ENCODE measurements at places on chromosomes 3 and 15.

- no peak for DNase-seq
Measured at GRCh38 chr3:139423232-139423631, 33.8 kb upstream of the COPB2 start.

DNA sequence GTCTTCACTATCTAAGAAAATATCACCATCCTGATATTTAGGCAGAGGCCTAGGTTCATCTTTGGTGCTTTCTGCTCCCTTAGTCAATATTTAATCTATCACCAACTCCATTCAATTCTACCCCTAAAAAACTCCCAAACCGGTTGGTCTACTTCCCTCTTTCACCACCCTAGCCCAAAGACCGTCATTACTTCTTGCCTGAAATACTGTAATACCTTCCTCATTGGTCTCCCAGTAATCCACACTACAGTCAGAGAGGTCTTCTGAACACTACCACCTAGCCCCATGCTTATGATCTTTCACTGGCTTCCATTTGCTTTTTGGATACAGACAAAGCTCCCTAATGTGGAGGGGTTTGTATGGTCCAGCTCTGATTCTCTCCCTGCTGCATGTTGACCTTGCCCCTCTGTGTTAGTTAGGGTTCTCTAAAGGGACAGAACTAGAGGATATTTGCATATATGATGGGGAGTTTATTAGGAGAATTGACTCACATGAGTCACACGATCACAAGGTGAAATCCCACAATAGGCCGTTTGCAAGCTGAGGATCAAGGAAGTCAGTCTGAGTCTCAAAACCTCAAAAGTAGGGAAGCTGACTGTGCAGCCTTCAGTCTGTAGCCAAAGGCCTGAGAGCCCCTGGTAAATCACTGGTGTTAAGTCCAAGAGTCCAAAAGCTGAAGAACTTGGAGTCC, 36.4 kb upstream of the ATP2C1 start:
- no peak for DNase-seq

GRCh38 chr3:149494759-149495580, 20.5 kb downstream of the TM4SF4 start:
- DNase-seq = no peak

- DNase-seq = no peak
Measured at GRCh38 chr3:50369012-50369670, 9.8 kb upstream of the TMEM115 start.

DNA sequence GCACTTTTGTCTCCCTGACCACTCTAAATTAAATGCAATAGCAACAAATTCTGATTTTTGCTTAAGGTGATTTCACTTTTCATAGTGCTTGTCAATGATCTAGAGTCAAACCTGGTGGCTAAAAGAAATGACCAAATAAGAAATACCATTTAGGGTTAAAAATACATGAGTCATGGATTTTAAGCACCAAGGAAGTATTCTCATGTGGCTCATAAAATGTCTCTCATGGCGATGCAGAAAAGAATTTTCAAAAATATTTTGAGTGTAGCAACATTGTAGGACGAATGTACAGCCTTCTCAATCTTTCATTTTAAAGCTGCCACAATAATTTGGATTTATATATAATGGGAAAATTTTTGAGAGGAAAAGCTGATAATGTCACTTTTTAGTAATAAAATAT, 193.6 kb downstream of the EPHA3 start:
- no peak for DNase-seq

GRCh38 chr15:62643572-62643971, 399.0 kb upstream of the TPM1 start:
- DNase-seq = no peak

GRCh38 chr15:73800662-73801345, 47.7 kb upstream of the INSYN1 start:
- DNase-seq = peak; percentile 73

- no peak for DNase-seq
Measured at GRCh38 chr3:10706156-10706739, 109.8 kb upstream of the SLC6A11 start.

- DNase-seq = no peak
Measured at GRCh38 chr3:54003136-54003535, 111.5 kb upstream of the SELENOK start.

DNA sequence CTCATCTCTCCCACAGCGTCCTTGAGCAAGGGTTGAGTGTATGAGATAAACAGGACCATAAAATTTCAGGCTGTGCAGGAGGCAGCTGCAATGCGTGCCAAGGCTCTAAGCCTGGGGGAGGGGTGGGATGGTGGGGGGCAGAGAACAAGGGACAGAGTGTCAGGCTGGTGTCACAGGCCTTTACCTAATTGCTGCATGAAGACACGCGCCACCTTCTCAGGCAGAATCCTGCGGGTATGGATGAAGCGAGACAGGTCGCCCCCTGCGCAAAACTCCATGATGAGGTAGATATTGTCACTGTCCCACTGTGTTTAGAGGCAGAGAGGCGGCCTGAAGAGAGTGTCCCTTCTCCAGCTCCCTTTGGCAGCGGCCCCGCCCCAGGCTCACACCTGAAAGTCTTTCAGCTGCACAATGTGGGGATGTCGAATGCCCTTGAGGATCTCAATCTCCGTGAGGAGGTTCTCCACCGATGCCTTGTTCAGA, 1.0 kb downstream of the ULK3 start:
- no peak for DNase-seq

- DNase-seq = no peak
Measured at GRCh38 chr15:45641374-45641781, 6.5 kb downstream of the SQOR start.

- DNase-seq = no peak
Measured at GRCh38 chr3:59189526-59189925, 139.7 kb upstream of the CFAP20DC start.

DNA sequence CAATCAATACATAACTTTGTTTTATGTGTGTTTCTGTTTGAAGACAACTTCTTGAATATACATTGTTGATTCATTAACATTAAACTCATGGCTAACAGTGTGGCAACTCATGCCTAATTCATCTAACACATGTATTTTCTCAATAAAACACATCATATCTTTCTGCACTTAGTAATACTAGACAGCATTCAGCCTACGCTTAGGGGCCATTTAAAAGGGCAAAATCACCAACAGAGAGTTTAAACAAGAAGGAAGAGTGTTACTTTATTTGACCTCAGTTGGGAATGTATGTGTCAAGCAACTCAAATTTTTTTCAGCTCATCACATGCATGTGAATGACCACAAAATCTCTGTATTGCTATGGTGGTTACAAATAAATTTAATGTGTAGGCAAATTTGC, 128.8 kb upstream of the AADACL2 start:
- DNase-seq = no peak

- no peak for DNase-seq
Measured at GRCh38 chr15:70284438-70285214, 186.9 kb upstream of the TLE3 start.

- no peak for DNase-seq
Measured at GRCh38 chr15:25793354-25794050, 69.6 kb downstream of the ATP10A start.

- no peak for DNase-seq
Measured at GRCh38 chr15:90306560-90306959, 41.1 kb downstream of the NGRN start.

DNA sequence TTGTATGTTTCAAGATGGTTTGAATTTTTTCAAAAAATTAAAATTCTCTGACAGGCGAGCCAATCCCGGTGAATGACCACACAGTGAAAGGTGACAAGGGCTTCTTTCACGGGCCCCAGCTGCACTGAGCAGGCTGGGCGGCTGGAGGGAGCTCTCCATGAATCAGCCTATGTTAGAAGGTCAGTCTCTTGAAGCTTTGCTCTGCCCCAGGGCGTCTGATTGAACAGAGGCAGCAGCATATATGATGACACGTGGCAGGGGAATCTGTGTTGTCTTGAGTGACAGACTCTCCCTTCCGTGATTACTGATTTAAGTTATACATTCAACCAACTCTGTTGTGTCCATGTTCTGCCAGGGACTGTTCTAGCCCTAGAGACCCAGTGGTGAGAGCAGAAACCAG, 51.5 kb downstream of the ISG20 start:
- no peak for DNase-seq

DNA sequence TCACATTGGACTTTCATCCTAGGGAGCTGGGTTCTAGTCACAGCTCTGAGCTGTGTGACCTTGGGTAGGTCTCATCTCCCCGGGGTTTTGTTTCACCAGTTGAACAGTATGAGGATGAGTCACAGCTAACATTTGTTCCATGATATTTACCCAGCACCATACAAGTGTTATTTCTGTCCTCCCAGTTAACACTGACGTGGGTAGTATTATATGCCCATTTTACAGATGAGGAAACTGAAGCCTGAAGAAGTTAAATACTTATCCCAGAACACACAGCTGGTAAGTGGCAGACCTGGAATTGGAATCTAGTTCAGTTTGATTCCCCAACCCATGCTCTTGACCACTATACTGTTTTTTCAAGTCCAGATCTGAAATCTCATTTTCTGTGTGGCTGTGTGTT, 908 bp upstream of the RARB start:
- DNase-seq = no peak

GRCh38 chr15:83516935-83517334, 69.8 kb downstream of the SH3GL3 start:
- DNase-seq = no peak

DNA sequence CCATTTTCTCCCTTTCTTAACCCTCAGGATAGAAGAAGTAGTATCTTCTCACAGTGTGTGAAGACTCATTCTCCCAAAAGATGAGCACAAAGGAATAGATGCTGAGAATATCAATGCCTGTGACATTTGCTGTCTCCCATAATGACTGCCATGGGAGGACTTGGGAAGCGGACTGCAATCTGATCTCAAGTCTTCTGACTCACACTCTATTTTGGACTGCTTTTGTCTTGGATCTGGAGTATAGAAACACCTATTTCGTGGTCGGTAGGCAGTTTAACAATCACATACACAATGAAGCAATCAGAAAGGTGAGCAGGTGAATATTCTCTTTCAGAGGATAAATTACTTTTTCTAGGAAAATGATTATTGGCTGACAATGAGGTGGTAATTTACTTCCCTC, 852.0 kb downstream of the FHIT start:
- no peak for DNase-seq

- DNase-seq = no peak
Measured at GRCh38 chr3:15703346-15703745, 94.4 kb downstream of the ANKRD28 start.

DNA sequence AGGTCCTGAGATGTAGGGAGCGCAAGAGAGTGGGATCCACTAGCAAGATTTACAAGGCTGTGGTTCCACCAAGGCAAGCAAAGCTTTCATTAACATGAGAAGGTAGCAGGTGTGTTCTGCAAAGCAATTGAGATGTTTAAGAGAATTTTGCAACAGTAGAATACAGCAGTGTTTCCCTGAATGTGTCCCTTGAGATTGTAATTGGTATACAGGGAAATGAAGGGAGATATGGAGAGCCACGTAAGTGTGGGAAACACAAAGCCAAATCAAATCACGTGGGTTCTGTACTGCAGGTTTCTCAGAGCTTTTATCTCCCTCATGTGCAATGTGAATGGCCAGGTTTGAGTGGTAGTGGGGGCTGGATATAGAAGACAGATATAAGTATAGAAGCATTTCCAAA, 67.3 kb downstream of the ATG7 start:
- DNase-seq = no peak

DNA sequence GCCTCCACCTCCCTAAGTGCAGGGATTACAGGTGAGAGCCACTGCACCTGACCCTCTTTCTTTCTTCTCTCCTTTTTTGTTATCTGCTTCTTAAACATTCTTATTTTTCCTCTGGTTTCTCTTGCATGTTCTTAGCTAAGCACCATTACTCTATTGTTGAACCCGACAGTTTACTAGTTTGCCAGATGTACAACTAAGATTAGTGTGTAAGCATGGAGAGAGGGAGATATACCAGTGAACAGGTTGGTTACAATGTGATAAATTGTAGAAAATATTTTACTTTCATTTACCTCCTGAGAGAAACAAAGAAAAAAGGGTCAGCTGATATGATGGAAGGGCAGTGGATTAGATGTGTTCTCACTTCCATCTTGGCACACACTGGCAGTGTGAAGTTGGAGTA, 4.9 kb downstream of the HAUS2 start:
- DNase-seq = no peak

DNA sequence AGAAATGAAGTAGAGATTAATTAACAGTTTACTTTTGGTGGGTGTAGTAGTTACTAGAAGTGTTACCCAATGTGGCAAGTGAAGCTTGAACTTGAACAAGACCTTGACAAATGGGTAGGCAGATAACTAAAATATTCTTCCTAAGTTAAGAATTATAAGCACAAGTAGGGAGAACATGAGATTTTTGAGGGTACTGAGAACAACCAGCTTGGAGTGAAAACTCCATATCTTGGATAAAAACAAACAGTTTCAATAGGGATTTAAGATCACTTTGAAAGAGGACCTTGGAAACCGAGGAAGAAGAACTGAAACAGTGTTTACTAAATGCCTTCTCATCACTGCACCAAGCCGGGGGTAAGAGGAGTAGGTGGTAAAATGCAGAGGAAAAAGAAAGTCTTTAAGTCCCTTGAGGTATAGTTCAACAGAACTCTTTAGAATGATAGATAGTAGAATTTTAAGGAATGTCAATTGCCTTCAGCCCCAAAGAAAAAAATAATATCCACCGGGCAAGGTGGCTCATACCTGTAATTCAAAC, 496.7 kb downstream of the NAALADL2 start:
- DNase-seq = no peak

GRCh38 chr3:65665915-65666314, 372.8 kb downstream of the MAGI1 start:
- no peak for DNase-seq

DNA sequence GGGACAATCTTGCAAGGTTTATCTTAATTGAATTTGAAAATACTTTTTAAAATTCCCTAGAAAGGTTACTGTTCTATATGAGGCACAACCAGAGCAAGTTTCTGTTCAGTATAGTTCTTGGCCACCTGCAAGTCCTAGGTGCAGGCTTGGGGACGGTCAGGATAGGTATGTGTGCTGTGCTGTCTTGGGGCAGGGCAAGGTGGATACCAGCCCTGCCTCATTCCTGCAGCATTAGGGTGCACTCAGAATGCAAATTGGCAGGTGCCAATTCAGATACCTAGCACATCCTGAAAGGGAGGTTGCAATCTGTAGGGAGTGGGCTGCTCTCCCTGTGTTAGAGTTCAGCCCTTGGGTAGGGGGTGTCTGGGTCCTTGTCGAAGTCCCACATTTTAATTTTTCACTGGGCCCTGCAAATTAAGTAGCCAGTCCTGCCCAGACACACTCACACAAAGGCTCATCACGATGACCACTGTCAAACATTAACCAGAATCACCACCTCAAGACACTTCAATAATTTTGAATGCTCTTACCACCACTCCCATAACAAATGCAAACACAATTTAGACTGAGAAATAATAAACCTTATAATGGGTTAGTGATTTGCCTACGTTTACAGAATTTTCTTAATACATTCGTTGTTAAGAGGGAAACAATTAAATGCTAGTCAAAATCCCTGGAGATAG, 838.0 kb upstream of the NR2F2 start:
- DNase-seq = no peak

- no peak for DNase-seq
Measured at GRCh38 chr15:96495386-96495785, 164.9 kb downstream of the NR2F2 start.

DNA sequence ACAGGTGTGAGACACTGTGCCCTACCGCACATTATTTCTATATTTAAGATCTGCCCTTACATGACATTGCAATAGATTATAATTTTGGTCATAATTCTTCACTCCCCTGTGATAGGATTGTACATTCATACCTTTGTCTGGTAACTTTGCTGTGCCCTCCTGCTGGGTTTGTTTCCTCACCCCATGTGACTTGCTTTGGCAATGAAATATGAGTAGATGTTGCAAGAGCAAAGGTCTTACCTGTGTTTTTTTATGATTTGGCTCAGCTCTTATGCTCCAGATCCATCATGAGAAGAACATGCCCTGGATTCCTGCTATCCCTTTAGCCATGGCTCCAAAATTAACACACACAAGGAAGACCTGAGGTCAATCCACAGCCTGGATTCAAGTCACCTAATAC, 137.7 kb upstream of the EOMES start:
- no peak for DNase-seq

Data from tibial artery (tissue), 4 donors.